Left cardiac atrium (tissue), 4 donors: ENCODE measurements at places on chromosomes 11 and 22.

DNA sequence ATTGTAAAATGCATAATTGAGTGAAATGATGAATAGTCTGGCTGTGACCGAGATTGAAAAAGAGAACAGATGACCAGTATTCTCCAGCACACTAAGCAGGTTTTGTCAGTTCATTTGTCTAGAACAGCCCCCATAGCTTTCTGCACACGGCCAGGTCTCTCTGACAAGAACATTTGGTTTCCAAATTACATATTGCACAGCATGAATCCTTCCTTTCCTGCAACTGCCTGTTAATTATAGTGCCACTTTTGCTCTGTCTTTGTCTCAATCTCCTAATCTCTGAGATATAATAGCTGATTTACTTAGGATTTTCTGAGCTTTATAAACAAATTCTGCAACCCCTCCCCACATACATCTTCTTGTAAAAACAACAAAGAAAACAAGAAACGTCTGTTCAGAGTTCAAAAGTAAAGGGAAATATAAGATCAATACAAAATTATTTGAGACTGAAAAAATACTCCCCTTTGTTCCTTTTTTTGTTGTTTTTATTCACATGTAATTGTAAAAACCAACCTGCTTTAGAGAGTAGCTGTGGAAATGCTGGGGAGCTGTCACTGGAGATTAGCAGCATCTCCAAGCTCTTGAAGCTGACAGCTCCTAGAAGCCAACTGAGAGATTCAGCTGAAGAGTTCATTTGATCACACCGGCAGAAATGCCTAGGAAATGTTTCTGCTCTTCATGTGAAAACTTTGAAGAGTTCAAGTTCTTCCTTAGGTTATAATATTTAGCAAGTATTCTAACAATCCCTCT is 998.1 kb downstream of the DLG2 start:
- no peak for DNase-seq

GRCh38 chr22:34966980-34967565 is 98.9 kb upstream of the ISX start:
- DNase-seq: no peak

DNA sequence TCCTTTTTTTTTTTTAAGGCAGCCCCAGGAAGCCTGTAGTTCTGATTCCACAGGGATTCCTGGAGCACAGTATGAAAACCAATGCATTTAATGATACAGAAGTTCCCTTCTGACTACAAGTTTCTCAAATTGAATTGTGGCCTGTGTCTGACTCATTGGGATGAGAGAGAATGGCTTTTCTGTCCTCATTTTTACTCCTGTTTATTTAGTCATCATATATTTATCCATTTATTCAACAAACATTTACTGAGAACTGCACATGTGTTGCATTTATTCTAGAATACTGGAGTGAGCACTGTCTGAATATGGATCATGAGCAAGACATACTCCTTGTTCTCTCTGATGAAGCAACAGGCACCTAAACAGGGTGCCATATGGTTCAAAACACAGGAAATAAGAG is 231.2 kb downstream of the NTM start:
- no peak for DNase-seq

DNA sequence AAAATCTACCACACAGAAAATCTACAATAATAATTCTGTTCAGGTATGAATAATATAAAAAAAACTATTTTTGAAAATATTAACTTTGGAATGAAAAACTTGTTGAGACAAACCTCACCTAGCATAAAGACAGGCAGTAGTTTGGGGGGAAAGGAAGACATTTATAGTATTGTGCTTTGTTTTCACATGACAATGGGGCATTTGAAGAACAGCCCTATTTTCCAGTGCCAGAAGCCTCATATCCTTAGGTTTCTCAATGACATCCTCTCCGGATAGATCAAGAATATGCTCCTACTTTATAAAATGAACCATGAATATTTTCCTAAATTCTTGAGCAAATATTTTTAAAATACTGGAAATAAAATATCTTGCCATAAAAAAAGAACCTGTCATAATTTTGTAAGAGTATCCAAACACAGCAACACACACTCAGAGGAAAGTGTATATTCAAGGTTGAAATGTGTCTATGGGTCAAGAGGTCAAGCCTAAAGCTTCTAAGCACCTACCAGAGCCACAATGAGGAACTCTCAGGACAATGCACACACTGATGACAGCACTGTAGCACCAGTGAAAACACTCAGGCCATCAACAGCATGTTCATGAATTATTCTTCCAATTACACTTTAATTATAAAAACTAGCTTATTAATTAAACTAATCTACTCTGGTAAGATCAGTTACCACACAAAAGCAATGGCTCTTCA is 68.7 kb downstream of the MRTFA start:
- no peak for DNase-seq

DNA sequence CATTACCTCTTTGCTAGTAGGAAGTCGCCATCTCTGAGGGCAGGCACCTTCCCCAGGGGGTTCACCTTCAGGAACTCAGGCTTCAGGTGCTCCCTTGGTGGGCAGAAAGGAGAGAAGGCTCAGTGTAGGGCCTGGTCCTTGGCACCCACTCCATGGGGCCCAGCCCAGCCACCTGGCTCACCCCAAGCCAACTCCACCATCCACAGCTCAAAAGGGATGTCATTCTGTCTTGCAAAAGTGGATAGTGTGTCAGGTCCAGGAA is 2.7 kb upstream of the GSTT4 start:
- DNase-seq: no peak

- DNase-seq: no peak
Observed at GRCh38 chr11:60211206-60211605, 28.3 kb upstream of the MS4A6A start.

GRCh38 chr11:59992425-59992824 is 24.6 kb upstream of the OOSP4B start:
- DNase-seq: no peak

DNA sequence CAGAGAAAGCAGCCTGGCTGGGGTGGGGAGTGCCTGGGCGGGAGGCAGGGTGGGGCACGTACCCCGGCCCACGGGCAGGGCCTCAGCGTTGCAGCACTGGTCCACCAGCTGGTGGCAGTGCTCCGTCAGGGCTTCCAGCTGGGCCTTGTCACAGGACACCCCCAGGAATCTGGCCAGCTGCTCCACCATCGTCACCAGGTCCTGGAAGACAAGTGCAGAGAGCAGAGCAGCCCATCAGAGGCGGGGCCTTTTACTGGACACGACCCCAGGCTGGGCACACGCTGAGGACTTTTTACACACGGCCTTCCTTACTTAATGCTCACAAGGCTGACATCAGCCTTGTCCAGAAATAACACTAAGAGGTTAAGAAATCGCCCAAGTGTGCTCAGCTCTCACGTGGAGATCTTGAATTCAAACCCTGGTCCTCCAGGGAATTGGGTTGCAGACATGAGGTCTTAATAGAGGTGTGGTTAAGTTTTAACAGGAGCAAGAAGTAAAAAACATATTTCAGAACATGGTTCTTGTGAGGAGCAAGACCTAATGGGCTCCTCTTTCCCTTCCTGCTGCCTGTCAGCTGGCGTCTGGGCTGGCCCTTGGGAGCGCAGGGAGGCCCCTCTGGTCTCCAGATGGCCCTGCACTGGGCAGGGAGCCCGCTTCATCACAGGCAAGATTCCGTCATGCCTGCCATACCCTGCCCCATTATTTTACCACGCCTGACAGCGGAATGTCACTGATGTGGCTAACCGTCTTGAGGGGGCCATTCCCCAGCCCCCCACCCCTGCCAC is 17.1 kb upstream of the EFCAB6 start:
- DNase-seq: peak; percentile 85

- no peak for DNase-seq
Observed at GRCh38 chr11:120579611-120580031, 68.1 kb downstream of the GRIK4 start.

- no peak for DNase-seq
Observed at GRCh38 chr11:1152316-1153104, 5.2 kb upstream of the MUC5AC start.

DNA sequence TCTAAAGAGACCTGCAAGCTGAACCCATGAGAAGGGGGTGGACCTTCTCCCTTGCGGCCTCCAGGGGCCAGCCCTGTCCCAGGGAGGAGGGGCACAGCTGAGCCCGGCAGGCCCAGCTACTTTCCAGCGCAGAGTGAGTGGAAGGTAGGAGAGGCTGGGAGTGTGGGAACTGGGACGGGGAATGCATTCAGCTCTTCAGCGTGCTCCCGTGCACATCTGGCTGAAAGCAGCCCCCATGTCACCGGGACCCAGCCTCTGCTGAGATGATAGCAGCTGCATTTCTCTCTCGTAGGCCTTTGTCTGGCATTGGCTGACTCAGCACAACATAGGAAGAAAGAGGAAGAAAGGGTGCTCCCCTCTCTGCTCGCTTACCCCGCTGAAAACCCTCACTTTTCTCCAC is 951.5 kb downstream of the TBC1D22A start:
- DNase-seq: no peak

DNA sequence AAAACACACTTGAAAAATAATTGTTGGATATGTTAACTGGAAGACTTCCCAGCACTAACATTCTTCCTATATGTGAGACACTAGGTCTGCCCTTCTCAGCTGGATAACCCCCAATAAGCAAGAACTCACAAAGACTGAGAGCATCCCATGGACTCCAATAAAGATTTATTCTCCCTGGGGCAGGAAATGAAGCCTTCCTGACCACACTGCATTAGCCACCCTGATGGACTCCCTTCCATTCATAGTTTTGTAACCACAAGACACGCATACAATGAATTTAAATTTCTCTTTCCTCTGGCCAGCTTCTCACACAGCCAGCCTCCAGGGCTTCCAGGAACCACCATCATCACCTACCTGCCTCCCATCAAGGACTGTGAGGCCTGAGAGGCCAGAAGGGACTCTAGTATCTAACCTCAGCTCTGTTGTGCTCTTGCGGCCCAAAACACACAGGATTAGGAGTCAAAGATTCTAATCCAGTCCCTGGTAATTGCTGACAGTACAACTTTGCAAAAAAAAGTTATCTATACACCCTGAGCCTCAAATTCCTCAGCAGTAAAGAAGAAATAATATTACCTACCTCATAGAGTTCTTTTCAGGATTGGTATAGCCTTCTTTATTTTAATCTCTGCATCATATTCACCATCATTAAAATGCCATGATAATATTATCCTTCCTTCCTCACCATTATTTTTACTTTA is 45.6 kb upstream of the GDPD4 start:
- no peak for DNase-seq
